ENCODE measurements at places on chromosomes 2 and 18. TPM values are rescaled to one million over a fixed set of nuclear protein-coding genes. Genes with fewer than 3 reads are reported as not detected.

The FLACC1 gene
- total RNA-seq, result 3.3 TPM

GRCh38 chr18:42113529-42114191 lies 158.6 kb downstream of the PIK3C3 start:
- DNase-seq, result peak; percentile 14

GRCh38 chr2:222613715-222614331 lies 42.1 kb downstream of the FARSB start:
- peak; percentile 7 for DNase-seq

- DNase-seq, result no peak
These were observed 12.4 kb downstream of the POU3F3 start for GRCh38 chr2:104866122-104866864.

All from activated T-cell treated with anti-CD3 and anti-CD28 coated beads, Interleukin-2, amount 50 U/mL, for 72 hours (primary cell).